ENCODE measurements at places on chromosomes 1 and 21.

- DNase-seq, result no peak
Measured at GRCh38 chr1:93774707-93775106, 93.1 kb upstream of the BCAR3 start.

GRCh38 chr1:18118078-18118477 is 10.5 kb downstream of the IGSF21 start:
- DNase-seq, result peak; percentile 14

DNA sequence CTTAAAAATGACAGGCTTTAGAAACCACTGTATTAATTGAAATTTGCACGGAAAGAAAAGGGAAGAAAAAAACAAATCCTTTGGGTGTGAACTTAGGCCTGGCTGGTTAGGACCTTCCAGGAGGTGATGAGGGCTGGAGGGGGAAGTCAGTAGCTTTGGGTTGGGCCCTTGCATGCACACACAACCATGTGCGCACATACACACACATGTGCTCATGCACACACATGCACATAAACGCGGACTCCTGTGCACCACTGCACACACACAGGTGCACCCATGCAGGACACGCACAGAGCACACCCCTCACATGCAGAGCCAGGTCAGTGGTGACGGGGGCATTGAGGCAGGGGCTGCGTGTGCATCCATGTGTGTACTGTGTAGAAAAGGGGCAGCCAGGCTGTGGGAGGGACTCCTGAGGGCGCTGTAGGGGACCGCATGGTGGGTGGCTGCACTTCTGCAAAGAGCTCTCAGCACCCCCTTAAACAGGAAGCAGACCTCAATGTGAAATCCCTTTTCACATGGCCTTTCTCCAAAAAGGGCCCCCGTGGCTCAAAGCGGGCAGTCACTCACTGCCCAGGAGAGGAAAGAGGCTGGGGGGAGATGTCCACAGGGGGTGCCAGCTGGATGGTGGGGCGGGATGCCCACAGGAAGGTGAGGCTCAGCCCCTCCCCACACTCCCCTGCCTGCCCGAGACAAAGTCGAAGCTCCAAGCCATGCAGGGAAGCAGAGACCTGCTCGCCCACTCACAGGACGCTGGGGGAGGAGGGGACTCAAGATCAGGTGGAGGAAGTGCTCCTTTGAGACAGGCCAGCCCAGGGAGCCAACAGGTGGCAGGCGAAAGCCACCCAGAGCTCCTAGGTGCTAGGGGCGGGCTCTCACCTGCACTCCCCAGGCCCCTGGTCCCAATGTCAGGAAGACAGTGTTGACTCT is 95.2 kb downstream of the ITPKB start:
- DNase-seq, result peak; percentile 60

GRCh38 chr1:173403996-173404395 is 73.1 kb upstream of the PRDX6 start:
- DNase-seq, result no peak

- DNase-seq, result peak; percentile 79
Measured at GRCh38 chr1:110210604-110211495, 736 bp downstream of the KCNC4 start.

DNA sequence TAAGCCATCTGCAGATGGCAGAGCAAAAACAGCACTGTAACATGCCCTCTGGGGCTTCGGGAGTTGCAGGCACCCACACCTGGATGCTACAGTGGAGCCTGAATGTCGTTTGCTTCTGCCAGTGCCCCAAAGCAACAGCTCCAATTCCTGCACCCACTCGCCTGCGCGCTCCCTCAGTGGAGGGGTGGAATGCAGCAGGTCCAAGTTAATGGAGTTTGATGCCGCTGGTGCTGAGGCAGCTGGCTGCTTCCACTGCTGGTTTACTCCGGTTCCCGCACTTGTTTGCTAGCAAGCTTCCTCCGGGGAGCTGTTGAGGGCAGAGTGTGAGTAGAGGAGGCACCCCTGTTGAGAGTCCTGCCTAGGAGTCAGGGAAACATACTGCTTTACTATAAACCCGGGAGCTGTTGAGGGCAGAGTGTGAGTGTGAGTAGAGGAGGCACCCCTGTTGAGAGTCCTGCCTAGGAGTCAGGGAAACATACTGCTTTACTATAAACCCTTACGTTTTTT is 584.0 kb upstream of the TMPRSS15 start:
- no peak for DNase-seq

GRCh38 chr1:185342672-185343259 is 25.7 kb upstream of the IVNS1ABP start:
- no peak for DNase-seq

DNA sequence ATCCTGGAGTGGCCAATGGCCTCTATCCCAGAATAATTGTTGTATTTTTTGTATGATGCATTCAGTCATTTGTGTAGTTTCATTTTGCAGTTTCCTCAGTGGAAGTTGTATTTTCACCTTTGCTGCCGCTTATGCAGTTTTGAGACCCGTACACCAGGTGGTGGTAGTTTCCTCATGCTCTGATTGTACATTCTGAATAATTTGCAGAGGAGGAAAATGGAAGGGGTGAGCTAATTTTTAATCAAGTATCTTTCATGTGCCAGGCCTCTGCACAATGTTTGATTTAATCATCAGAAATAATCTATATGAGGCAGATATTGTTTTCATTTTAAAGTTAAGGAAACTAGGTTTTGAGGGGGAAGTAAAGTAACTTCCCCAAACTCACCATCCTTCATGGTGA is 29.5 kb downstream of the HLX start:
- DNase-seq, result no peak

- DNase-seq, result no peak
Measured at GRCh38 chr1:26138974-26139558, 19.8 kb upstream of the FAM110D start.

DNA sequence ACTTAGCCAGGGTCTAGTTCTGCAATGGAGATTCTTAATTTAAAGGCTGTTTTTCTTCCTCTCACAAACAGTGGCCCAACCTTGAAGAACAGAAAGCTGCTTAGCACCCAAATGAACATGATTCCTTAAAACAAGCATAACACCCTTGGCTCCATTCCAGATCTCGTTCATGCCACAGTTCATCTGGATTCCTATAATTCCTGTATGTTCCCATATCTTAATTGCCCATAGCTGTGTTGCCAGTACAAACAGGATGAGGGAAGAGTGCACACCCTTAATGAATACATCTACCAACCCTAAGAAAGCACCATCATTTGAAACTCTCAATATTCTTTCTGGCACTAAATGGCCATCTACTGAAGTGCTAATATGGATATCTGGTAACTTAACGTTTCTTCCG is 45.5 kb downstream of the TGFB2 start:
- DNase-seq, result no peak

GRCh38 chr1:112849425-112850033 is 106.5 kb downstream of the SLC16A1 start:
- peak; percentile 58 for DNase-seq

DNA sequence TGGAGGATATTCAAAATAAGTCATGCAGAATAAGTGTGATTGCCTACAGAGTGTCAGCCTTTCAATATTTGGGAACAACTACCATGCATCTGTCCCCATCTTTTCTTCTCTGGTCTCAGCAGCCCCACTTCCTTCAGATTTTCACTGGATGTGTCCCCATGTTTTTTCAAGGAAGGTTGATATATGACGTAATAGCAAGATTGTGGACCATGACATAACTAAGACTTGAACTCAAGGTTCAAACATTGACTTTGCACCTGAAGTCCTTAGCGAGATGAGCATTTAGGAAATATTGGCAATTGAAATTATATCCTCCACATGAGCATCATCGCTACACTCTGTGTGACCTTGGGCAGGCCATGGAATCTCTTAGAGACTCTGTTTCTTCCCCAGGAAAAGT is 5.8 kb downstream of the NAV1 start:
- no peak for DNase-seq

DNA sequence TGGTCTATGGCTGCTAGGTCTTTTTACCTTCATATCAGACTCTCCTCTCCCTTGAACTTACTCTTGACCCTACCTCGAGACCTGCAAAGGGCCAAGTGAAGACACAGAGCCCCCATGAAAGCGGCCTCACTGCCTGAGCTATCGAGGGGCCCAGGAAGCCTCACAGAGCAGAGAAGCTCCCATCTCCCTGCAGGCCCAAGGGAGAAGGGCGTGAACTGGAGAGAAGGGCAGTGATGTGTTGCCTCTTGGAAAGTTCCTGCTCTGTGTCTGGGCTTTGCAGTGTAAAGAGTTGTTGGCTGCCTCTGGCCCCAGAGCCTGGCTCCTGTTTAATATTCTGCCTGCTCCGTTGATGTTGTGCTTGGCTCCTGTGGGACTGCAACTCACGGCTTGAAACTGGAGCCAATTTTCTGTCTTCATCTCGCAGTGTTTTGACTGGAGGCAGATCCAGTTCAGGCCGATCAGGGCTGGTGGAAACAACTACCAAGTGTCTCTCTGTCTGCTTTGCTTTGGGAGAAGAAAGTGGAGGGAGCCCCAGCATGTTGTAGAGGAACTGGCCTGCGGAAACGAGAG is 4.3 kb downstream of the SERTAD4 start:
- no peak for DNase-seq

GRCh38 chr1:209890641-209891330 is 47.2 kb upstream of the SYT14 start:
- no peak for DNase-seq

- no peak for DNase-seq
Measured at GRCh38 chr1:205518661-205519540, 14.4 kb downstream of the CDK18 start.

GRCh38 chr21:37430184-37430821 is 63.7 kb downstream of the DYRK1A start:
- DNase-seq, result no peak

- no peak for DNase-seq
Measured at GRCh38 chr21:16624479-16625118, 888.2 kb upstream of the CXADR start.

DNA sequence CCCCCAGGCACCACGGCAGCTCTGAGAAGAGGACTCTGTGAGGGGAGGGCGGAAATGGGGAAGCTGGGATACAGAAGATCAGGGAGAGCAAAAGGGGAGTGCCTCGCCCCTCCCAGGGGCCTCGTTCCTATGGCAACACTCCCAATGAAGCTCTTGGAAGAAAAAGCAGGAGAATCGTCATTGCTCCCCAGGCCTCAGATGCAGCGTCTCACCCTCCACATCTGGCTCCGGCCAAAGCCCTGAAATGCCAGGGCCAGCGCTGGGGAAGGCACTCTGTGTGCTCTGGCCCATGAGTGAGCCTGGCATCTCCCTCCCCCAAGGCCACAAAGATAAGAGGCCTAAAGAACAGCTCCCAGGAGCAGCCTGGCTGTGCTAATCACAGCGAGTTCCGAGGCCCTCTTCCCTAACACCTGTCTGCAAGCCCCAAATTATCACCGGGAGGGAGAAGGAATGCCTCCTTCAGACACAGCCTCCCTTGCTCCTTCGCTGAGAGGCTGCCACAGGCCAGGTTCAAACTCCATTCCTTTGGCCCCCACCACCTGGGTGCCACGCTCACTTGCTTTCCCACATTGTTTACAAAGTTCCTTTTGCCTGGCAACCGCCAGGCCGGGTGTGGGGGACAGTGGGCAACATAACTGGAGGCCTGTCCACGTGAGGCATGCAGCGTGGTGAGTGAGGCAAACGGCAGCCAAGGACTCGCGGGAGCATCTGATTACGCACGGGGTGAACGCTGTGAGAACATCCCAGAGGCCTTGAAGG is 27.8 kb downstream of the ECE1 start:
- no peak for DNase-seq

- peak; percentile 52 for DNase-seq
Measured at GRCh38 chr1:209850342-209850979, 22.7 kb downstream of the UTP25 start.

DNA sequence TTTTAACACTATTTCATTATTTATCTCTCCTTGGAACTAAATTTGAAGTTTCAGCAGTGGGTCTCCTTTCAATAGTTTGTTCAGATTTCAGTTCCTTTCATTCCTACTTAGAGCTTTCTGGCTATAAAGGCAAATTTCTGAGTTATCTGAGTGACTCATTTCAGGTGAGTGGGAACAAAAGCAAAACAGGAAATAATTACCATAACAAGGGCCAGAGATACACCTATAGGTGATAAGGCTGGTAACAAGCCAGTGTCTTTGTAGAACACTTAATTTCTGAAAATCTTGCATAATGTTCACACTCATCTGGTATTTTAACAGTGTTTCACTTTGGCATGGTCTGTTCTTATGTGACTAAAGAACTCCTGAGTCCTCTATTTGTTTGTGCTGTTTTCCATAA is 64.5 kb upstream of the PRRC2C start:
- no peak for DNase-seq

GRCh38 chr1:207578796-207579435 is 66.0 kb upstream of the CR1L start:
- DNase-seq, result no peak

DNA sequence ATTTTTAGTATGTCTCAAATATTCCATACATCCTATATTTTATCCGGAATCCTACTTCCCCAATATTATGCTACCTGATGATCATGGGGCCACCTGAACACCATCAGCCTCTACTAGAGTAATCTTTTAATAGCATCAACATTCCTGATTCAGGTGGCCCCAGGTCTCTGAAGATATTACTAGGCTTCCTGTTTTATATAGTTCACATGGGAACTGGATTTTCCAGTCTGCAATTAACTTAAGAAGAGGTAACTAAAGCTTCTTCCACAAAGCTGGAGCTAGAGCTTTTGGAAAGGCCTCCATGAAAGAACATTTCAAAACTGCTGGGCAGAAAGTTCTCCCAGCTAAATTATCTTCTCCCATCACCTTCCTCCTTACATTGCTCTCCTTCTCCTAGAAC is 72.3 kb upstream of the ADAM30 start:
- no peak for DNase-seq

- no peak for DNase-seq
Measured at GRCh38 chr1:226541231-226541630, 7.3 kb upstream of the STUM start.

- no peak for DNase-seq
Measured at GRCh38 chr1:40567825-40568224, 36.4 kb downstream of the ZNF684 start.

GRCh38 chr1:247529771-247530355 is 6.4 kb downstream of the OR2C3 start:
- peak; percentile 69 for DNase-seq

GRCh38 chr1:156504438-156504813 is 3.9 kb upstream of the MEF2D start:
- DNase-seq, result peak; percentile 69

DNA sequence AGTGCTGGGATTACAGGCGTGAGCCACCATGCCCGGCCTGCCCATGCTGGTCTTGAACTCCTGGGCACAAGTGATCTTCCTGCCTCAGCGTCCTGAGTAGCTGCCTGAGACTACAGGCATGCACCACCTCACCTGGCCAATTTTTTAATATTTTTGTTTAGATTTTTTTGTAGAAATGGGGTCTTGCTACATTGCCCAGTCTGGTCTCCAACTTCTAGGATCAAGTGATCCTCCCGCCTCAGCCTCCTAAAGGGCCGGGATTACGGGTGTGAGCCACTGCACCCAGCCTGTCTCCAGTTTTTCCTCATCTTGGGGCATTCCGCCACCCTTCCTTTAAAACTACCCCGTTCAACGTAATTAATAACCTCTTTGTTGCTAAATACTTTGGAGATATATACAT is 7.4 kb downstream of the PMF1 start:
- no peak for DNase-seq

DNA sequence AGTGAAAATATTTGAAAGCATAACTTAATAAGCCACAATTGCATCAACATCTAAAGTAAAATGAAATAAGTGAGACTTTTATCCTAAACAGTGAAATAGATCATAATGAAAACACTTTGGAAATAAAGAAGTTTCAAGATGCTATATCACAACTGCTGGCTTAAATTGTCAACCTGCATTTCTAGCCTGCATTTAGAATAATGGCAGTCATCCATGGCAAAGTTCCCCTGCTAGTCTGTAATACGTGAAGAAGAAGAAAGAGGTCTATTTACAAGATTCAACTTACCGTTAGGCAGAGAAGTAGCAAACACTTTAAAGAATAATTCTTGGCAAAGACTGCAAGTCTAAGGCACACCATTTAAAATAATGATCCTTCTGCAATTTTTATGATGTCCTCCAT is 133.6 kb downstream of the DPYD start:
- DNase-seq, result no peak

Data from common myeloid progenitor, CD34-positive (primary cell).